ENCODE measurements at places on chromosomes 2 and 18.

DNA sequence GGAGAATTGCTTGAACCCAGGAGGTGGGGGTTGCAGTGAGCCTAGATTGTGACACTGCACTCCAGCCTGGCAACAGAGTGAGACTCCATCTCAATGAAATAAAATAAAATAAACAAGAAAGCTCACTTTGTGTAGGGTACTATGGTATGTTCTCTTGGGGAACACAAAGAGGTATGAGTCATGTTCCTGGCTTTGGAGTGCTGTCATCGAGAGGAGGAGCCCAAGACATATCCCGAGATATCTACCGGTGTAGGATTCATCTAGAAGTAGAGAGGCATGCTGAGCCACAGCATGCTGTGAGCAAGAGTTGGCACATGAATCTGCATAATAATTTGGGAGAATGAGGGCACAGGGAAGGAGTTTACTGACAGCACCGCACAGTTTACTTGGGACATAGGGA is 244.9 kb upstream of the EPHA4 start:
- DNase-seq, result no peak

- DNase-seq, result no peak
Observed at GRCh38 chr2:225556461-225556860, 157.0 kb downstream of the NYAP2 start.

DNA sequence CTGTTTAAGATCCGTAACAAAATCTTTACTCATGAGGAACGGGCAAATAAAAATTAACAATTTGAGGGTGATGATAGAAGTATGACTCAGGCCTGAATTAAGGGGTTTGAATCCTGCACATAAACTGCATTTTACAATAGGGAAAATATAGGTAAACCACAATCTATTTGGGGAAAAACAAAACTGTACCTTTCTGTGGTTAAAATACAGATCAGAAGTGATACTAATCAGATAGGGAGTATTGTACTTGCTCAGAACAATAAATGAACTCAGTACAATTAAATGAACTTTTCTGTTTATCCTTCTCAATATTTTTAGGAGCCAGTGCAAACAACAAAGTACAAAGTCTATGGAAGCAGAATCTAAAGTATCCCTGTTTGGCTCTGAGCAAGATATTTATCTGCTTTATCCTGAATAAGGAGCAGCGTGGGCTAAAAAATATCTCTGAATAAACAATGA is 287.3 kb downstream of the ZNF385B start:
- DNase-seq, result no peak

- no peak for DNase-seq
Observed at GRCh38 chr18:59140302-59140885, 710 bp downstream of the SEC11C start.

Data from stimulated activated CD8-positive, alpha-beta memory T cell treated with anti-CD3 and anti-CD28 coated beads, Interleukin-4, amount 100 ng/mL, for 4 hours (primary cell).